Stimulated activated naive CD8-positive, alpha-beta T cell treated with anti-CD3 and anti-CD28 coated beads, Interleukin-15, amount 100 ng/mL, for 72 hours (primary cell): ENCODE measurements at places on chromosomes 7 and 10.
A peak's percentile ranks its signal among the peaks of the same experiment; 100 is the strongest.

DNA sequence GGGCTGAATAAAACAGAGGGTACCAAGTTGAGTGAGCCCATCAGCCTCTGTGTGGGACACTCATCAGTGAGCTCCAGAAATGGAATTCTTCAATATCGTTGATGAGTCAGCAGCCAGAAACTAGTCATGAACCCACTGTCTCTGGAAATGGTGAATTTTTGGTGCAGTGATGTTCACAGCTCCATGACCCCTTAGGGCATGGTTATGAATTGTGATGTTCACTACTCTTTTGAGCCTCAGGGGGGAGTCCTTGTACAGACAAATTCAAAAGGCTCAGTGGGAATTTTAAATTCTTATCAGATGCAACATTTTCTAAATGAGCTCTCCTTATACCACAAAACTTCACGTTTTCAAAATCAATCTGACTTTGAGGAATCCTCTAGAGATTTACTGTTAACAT, 335.7 kb downstream of the PHTF2 start:
- no peak for DNase-seq

- peak; percentile 10 for DNase-seq
These were observed 9.3 kb upstream of the LFNG start for GRCh38 chr7:2510130-2510776.

DNA sequence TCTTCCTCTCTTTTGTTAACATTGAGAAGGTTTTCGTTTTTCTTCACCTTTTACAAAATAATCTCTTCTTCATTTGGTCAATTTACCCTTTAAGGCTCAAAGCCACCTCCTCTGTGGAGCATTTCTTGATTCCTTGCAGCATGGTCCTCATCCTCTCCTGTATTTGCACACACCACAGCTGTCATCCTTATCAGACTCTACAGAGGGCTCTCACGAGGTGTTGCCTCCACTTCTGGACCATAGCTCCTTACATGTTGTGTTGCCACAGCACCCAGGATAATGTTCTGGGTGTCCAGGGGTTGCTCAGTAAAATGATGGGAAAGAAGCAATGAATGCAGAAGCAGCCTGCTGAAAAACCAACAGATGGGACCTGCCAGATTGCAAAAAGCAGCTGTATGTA, 192.8 kb downstream of the SH2D4B start:
- DNase-seq, result no peak

DNA sequence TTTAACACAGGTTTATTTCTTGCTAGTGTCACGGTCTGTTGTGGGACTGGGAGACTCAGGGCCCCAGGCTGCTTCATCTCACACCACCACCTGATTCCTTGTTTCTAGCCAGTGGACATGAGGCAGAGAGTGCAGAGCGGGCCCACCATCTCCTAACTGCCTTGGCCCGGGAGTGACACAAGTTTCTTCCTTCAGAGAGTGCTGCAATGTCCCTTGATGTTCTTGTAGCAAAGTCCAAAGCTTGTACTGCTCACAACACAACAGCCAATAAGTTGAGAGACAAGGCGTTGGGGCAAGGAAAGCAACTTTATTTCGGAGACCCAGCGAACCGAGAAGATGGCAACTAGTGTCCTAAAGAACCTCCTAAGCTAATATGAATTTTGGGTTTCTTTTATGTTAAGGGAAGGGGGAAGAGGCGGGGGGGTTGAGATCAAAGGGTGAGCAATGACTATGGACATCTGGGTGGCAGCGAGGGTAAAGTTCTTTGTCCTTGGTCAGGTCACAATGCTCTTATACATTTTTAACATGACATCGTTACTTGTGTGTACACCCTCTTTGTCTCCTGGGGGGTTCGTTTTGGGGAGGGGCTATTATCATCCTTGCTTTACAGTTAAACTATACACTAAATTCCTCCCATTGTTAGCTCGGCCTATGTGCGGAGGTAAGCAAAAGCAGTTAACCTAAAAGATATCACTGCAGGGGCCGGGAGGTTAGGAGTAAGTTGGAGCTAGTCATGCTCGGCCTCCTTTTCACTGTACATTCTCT, 31.6 kb downstream of the SH2D4B start:
- DNase-seq, result no peak

- DNase-seq, result no peak
These were observed 17.9 kb downstream of the COL28A1 start for GRCh38 chr7:7517754-7518153.

DNA sequence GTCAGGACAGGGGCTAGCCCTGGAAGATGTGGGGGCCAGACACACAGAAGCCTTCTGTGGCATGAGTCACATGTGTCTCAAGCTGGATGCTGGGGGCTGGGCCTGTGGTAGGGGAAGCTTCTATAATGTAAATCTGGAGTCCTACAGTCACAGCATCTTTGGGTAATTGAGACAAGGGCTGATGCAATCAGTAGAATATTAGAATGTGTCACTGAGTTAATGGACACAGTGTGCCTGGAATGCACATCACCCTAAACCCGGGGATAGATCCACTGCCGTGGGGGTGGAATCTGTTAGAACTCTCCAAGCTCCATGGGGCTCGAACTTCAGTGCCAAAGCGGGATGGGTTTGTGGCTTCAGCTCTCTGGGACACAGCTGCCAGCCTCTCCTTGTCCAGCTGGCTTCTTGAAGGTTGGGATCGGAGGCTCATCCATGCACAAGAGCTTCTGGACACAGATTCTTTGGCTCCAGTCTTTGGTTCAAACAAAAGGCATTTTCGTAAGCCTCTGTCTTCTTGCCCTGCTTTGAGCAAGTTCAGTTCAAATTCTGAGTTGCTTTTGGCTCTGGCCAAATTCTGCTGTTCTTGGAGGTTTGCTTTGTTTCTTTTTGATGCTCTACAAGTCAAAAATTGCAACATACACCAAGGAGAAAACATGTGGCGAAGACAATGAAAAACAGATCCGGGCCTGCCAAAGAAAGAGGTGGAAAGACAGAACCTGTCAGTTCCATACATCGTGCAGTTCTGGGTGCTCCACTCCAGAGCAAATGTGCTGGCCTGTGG, 194.8 kb upstream of the ZNF32 start:
- DNase-seq, result no peak

- DNase-seq, result peak; percentile 75
These were observed at the start of gene UBE2D1 for GRCh38 chr10:58334817-58335305. Gene UBE2D1 (plus strand): TSS chr10:58335006. CDS start chr10:58335202, 196 bp downstream.

DNA sequence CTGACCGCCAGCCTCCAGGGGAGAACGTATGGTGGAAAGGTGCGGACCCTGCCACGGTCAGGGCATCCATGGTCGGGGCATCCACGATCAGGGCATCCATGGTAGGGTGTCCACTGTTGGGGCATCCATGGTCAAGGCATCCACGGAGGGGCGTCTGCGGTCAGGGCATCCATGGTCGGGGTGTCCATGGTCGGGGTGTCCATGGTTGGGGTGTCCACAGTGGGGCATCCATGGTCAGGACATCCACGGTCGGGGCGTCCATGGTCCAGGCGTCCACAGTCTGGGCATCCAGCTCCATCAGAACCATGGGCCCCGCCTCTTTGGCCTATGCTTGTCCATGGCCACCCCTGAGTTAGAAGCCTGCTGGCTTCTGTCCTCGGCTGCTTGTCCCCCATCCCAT, 148.1 kb downstream of the ADARB2 start:
- no peak for DNase-seq

GRCh38 chr7:78018641-78019446, 220.3 kb downstream of the PHTF2 start:
- DNase-seq, result peak; percentile 20

DNA sequence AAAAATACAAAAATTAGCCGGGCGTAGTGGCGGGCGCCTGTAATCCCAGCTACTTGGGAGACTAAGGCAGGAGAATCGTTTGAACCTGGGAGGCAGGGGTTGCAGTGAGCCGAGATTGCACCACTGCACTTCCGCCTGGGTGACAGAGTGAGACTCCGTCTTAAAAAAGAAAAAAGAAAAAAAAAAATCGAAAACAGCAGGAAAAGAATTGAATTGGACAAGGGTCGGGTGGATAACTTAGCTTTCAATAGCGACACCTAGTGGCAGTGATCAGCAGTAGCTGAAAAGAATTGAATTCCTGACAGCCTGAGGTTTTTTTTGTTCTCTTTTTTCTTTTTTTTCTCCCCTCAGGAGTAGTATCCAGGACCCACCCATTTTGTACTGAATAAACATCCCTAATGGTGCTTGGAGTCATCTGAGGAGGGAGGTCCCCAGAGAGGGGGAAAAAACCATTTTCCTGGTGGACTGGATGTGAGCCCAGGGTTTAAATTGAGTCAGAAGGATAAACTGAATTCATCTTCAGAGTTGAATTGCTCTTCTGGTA, 55.1 kb downstream of the CYCS start:
- peak; percentile 35 for DNase-seq

DNA sequence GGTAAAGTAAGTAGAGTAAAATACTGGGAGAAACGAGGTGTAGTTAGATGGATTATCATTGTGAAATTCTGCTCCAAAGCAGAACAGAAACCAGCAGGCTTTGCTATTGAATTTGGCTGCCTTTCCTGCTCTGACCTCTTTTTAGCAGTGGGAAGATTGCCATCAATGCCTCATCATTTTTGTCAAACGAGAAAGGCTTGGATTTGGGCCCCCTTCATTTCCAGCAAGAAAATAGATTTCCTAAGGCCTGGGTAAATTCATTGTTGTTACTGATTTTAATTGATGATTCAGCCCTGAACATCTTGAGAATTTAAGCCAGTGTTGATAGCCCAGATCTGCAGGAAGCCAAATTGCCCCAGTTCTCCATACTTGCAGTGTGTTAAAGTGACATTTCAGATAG, 35.2 kb upstream of the ASAH2 start:
- DNase-seq, result no peak

GRCh38 chr7:44048031-44048795, 3.7 kb downstream of the DBNL start:
- no peak for DNase-seq

DNA sequence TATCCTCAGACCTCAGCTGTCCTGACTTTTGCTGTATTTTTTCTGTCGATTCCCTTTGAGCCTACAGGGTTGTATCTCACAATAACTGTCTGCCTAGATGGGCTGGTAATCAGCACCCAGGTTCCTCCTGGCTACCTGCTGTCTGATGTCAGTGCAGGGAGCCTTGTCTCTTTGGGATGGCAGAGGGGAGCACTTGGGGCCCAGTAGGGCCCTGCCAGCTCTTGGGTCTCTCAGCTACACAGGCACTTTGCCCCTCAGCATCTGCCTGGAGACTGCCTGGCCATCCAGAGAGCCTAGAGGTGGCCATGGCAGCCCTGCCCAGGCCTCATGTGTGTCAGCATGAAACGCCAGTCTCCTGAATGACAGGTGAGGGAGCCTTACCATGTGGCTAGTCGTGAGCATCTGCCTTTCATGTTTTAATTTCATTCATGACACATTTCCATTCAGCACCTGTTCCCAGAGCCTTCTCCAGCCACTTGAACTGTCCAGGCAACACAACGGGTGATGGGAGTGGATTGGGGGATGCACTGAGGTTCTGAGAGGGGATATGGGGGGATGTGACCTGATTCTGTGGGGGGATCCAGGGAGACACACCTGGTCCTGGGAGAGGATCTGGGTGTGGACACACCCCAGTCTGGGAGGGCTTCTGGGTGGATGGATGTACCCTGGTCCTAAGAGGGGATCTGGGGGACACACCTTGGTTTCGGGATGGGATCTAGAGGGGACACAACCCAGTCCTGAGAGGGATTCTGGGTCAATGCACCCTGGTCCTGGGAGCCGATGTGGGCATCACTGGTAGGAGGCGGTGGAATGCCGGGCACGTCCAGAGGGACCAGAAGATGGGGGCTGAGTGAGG, 21.9 kb downstream of the ADCY1 start:
- DNase-seq, result no peak

- DNase-seq, result no peak
These were observed 28.6 kb downstream of the WAC start for GRCh38 chr10:28561531-28561930.

DNA sequence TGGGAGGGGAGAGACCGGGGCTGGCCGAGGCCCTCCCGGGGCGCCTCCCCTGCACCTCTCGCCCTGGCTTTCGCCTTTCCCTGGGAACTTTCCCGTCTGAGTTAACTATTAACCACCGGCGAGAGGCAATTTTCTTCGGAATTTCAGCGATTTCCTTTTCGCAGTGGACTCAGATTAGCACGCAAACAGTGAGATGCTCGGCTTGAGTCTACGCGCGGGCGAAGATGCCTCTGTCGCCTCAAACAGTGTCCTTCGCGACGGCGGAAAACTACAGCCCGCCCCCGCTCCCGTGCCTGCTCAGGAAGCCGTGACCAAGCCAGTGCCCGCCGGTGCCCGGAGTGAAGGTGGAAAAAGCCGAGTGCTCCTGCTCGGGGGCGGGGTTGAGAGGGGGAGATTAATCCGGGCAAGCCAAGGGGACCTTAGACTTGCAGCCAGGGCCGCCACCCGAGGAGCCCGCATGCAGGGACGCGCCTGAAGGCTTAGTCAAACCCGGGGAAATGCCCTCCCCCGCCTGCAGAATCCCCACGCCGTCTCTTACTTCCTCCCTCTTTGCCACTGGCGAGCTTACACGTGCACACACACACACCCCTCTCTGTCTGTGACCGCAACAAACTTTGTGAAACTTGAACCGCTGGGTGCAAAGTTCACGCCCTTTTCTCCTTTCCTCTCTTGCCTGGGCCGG, 14.5 kb upstream of the PAX2 start:
- DNase-seq, result peak; percentile 64

DNA sequence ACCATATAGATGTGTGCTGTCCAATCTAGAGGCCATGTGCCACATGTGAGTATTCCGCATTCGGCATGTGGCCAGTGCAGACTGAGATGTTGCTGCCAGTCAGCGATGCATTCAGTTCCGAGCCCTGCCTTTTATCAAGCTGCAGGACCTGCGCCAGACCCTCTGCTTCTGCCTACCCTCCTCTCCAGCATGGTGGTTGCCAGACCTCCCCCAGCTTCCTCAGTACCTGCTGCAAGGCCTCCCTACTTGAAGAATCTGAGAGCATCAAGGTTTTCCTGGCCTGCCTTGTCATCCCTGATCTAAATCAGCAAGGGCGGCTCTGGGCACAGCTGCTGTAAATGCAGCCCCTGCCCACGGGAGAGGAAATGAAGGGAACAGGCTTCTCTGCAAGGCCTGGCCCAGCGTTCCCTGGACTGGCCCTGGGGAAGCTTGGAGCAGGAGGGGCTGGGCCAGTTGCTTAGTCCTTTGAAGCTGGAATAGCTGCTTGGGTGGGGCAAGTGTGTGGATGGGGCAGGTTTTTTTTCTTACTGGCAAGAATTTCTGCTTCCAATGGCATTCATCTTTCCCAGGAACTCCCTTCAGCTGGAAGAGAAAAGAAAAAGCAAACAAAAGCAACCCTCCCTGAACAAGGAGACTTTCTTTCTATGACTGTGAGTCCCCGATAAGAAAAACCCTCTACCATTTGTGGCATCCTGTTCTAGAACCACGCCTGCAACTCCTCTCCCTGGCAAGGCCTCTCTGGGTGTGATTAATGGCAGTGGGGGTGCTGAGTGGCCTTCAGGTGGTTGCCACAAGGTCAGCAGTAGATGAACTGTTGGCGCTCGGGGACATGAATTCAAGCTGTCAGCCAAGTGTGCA, 93.0 kb downstream of the NHLRC2 start:
- no peak for DNase-seq

DNA sequence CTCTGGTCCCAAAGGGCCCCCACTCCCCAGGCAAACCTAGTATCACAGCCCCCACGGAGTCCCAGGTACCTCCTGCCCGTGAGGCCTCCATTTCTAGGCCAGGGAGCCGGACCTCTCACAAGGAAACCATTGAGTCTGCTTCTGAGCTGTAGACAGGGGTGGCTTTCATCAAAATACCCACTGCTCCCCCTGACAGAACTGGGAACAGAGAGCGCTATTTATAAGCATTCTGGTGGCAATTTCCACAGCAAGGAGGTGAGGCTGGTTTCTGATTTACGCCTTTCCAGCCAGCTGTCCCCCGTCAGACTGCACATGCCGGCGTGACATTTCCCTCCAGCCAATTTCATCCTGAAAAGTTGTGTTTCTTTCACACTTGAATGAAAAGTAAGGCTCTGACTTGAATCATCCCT, 407.5 kb upstream of the PRKCQ start:
- DNase-seq, result no peak

- no peak for DNase-seq
These were observed 130.5 kb downstream of the GRK5 start for GRCh38 chr10:119337796-119338432.
